NT2/D1 (cell line): ENCODE measurements at places on chromosomes 5 and 9.

DNA sequence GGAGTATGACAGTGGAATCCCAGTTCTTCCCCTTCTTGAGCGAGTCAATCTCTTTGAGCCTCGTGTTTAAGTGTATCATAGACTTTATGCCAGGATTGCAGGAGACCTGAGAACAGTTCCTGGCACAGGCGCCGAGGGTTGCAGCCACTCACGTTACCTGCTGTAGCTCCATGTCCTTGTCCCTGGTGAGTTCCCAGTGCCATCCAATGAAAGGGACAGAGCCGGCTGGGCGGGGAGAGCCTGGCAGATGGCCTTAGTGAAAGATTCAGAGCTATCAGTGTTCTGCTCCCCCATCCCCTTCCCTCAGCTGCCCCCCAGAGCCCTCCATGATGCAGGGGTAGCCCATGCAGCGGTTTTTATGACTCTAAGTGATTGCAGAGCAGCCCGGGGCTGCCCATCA, 554.0 kb downstream of the BNC2 start:
- DNase-seq, result no peak

DNA sequence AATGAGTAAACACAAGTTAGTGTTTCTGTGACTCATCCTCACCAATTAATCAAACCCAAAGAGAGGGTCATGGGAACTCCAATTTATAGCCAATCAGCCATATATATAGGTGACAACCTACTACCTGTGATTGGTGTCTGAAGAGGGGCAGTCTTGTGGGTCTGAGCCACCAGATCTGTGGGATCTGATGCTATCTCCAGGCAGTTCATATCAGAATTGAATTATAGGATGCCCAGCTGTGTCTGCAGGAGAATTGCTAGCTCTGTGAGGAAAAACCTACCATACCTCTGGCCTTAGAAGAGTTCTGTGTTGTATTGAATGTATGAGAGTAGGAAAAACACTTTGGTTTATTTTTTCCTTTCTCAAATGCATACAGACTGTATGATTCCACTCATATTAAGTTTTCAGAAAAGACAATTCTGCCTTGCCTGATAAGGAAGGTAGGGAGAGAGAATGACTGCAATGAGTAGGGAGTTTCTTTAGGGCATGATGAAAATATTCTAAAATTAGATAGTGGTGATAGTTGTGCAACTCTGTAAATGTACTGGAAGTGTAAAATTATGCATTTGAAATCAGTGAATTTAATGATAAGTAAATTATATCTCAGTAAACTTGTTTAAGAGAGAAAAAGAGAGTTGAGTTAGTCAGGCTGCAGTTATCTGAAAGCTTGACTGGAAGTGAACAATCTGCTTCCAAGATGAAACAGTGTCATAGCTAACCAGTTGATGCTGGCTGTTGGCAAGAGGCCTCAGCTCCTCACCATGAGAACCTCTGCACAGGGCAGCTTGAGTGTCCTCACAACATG, 274.9 kb downstream of the AUH start:
- no peak for DNase-seq

DNA sequence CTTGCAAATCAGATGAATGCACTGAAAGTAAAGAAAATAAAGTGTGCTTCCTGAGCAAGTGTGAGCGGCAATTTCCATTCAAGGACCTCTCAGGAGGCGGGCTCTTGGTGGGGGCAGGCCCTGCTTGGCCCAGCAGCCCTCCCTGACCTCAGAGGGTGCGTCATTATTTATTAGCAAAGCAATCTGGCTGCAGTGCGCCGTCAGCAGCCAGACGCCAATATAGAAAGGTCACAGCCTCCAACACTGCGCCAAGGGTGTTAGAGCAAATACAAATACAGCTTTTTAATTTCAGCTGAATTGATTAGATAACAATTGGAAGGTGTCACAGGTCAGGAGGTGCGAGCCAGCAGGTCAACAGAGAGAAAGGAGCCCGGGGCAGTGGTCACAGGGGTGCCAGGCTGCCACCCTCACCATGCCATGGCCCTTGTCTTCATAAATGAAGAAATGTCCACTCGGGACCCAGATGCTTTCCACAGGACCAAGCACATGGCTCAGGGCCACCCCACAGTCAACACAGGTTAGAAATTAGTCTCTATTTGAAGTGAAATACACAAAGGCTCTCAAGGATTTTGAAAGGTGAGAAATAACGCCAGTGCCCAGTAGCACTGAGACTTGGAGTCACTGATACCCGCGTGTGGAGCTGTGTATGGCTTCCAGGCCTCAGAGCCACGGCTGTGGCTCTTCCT, 309.8 kb downstream of the IRX2 start:
- DNase-seq, result no peak

DNA sequence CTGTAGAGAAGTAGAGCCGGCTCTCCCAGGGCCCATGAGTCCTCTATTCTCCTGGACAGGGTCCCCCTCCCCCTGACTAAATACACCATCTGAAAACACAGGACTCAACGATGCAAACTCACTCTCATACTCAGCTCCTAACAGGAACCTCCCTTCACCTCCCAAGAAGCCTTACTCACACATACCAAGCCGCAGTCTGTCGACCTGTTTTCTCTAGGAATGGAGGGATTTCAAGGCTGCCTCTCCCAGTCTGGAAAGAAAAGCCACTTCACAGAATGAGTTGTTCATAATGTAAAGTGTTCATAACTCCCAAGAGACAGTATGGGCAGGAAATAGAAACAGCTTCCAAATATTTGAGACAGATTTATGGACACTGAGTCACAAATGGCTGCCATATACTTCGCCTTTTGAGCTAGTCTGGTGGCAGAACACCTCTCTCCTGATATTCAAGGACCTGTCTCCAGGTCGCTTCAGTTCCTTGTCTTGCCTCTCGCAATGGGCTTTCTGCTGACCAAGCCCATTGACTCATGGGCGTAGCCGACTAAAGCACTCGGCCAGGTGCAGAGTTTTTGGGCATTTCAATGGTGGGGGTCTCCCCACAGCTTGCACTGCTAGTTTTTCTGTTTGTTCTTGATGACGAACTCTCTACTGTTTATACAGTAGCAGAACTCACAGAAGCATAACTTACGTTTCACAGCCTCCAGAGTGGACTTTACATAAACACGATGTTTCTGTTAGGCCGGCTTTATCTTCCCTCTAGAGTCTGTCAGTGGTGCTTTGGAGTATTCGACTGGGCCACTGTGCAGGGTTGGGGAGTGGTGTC, 25.0 kb upstream of the IL17B start:
- no peak for DNase-seq

GRCh38 chr9:122822056-122822455, 6.3 kb downstream of the PDCL start:
- no peak for DNase-seq

GRCh38 chr9:21710548-21711191, 91.8 kb upstream of the MTAP start:
- no peak for DNase-seq

DNA sequence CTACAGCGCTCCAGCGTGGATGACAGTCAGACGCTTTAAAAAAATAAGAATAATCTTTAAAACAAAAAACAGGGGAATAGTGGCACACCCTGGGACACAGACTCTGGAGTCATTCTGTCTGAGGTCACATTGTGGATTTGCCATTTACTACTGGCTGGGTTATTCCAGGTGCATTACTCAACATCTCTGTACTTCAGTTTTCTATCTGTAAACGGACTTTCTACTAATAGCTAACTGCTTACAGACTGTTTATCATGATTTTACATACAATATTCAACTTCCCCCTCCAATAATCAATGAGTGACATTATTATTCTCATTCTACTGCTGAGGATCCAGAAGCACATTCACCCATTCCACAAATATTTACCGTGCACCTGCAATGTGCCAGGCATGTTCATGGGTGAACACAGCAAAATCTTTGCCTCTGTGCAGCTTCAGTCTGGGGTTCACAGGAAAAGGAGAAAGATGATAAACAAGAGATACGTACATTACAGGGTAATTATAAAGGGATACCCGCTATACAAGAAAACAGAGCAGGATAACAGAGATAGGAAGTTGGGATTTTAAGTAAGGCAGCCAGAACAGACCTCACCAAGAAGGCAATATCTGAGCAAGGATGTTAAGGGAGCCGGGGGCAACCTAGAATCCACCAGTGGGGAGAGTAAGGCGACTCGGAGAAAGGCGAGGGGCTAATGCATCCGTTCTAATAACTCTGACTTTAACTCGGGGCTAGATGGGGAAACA, 984 bp upstream of the RAD23B start:
- DNase-seq, result no peak

- DNase-seq, result no peak
Observed at GRCh38 chr5:77812926-77813589, 36.9 kb upstream of the TBCA start.

- no peak for DNase-seq
Observed at GRCh38 chr5:88732181-88732633, 150.8 kb downstream of the MEF2C start.

DNA sequence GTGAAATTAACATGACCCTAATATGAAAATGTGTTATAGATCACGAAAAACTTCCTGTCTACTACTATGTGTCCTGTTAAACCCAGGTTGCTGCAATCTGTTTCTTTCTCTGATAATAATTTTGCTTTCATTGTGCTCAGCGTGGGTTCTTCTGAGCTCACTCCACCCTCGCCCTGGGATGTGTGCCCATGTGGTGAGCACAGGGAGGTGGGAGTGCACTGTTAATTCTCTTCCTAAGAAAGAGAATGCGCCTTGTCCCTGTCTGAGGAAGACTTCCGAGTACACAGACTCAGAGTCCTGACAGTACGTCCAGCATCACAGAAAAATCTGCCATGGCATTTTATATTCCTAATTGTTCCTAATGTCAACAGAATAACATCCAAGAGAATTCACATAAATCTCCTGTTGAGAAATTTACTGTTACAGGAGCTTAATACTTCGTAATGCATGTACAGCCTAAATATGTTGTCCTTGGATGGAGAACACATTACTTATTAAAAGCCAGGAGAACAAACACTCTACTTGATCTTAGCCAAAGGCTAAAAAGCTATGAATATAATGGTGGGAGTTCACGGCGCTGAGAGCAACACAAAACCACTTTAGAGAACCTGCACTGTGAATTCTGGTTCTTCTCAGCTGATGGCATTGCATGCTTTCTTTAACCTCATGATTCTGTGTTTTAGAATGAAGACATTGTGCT, 102.6 kb downstream of the PDE4D start:
- no peak for DNase-seq

DNA sequence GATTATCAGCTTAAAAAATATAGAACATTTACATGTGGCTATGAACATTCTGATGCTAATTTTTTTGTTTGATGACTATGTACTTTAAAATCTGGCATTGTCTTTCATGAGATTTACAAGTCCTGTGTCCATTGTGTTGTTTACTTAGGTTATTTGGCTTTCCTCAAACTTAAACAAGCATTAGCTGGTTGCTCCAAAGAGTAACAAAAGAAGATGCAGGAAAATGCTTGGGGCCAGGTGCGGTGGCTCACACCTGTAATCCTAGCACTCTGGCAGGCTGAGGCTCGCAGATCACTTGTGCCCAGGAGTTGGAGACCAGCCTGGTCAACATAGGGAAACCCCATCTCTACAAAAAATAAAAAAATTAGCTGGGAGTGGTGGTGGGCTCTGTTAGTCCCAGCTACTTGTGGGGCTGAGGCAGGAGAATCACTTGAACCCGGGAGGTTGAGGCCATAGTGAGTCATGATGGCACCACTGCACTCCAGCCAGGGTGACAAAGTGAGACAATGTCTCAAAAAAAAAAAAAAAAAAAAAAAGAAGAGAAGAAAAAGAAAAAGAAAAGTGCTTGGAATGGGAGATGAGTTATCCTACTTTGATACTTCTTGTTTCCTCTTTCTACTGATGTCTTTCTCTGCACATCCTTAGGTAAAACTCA, 39.7 kb downstream of the PAM start:
- no peak for DNase-seq

DNA sequence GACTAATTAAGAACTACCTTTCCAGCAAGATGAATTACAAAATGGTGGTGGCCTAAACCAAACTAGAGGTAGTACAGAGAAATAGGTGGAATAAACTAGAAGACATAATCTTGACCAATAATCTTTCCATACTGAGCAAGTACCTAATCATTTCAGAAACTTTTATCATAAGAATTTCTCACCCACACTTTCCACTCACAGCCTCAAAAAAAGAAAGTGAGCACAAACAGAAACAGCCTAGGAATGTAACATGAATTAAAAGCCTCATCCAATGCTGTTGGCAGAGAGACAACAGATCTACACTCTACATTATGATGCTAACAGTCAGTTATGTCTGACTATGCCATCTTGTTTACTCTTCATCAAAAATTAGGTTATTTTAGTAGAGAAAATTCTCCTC, 1.3 kb downstream of the RNF38 start:
- DNase-seq, result no peak

DNA sequence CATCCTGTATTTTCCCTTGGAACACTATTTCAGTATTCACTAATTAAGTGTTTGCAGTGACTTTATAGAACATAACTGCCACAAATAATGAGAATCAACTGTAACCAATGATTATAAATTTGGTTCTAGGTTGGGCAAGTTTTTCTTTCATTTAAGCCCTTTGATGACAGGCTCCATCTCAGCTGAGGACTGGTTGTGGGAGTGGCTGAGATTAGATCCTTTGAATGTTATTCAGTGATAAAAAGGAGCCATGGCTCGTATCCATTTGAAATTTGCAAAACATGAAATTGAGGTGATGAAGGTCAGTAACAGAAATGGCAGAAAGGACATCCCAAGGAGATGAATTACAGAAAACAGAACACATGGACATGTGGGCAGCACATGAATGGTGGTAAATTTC, 138.1 kb upstream of the PCA3 start:
- DNase-seq, result no peak

GRCh38 chr9:130523921-130524320, 55.5 kb upstream of the FUBP3 start:
- no peak for DNase-seq

- DNase-seq, result no peak
Observed at GRCh38 chr9:34125681-34126206, 754 bp downstream of the DCAF12 start.

GRCh38 chr9:29969856-29970647, 2396.8 kb upstream of the C9orf72 start:
- DNase-seq, result no peak

GRCh38 chr9:135997090-135998015, 36.2 kb upstream of the UBAC1 start:
- no peak for DNase-seq

DNA sequence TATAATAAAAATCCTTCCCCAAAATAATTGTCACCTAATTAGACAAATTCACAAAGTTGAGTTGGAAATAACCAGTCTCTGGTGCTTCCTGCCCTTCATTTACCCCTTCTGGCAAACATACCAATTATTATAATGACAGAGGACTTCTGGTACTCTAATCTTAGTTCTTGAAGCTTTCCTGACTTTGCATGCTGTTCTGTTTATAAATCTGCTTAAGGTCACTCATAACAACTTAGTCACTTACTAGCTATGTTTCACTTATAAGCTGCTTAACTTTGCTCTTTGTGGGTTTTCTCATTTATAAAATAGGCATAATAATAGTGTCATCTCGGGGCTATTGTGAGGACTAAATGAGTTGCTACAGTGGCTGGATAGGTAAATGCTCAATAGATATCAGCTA, 446.5 kb downstream of the EFNA5 start:
- DNase-seq, result no peak
